Anterior cingulate cortex (tissue), 58 donors: ENCODE measurements at places on chromosomes 3 and 15.

DNA sequence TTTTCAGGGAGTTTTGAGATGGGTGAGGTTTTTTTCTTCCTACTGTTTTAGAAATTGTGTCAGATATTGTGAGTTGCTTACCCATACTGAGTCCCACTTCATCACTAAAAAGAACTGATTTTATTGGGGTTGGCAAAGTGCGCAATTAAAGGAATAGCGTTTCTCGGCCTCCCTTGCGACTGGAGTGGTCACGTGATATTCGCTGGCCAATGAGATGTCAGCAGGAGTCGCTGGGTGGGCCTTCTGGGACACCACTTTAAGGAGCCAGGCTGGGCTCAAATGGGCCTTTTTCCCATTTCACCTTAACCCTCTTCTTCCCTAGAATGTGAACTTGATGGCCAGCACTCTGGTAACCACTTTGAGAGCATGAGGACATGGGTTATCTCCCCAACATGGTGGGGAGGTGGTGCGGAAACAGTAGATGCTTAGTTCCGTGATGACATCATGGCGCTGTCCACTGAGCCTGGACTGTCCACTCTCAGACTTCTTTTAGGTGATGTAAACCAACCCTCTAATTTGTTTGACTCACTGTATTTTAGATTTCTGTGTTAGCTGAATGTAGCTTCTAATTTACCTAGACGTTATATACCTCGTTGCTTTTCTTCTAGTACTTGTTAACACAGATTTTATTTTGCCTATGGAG lies 13.2 kb upstream of the IQCF5 start:
- DNase-seq: no peak

DNA sequence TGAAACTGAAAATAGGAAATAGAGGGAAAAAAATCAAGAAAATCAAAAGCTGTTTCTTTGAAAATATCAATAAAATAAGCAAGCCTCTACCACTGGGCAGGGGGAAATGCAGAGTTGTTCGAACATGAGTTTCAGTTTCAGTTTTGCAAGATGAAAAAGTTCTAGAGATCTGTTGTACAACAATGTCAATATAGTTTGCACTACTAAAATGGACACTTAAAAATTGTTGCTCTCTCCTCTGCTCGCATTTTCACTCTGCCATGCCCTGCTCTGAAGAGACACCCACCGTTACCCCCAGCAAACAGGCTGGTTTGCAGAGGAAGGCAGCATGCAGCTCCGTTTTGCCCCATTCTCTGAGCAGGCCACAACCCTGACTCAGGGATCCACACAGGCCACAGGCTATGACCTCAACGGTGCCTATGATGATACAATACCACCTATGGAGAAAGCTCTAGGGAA lies 64.5 kb downstream of the ZNF148 start:
- DNase-seq: no peak

GRCh38 chr3:78174821-78175220 lies 1134.9 kb downstream of the ROBO2 start:
- no peak for DNase-seq

DNA sequence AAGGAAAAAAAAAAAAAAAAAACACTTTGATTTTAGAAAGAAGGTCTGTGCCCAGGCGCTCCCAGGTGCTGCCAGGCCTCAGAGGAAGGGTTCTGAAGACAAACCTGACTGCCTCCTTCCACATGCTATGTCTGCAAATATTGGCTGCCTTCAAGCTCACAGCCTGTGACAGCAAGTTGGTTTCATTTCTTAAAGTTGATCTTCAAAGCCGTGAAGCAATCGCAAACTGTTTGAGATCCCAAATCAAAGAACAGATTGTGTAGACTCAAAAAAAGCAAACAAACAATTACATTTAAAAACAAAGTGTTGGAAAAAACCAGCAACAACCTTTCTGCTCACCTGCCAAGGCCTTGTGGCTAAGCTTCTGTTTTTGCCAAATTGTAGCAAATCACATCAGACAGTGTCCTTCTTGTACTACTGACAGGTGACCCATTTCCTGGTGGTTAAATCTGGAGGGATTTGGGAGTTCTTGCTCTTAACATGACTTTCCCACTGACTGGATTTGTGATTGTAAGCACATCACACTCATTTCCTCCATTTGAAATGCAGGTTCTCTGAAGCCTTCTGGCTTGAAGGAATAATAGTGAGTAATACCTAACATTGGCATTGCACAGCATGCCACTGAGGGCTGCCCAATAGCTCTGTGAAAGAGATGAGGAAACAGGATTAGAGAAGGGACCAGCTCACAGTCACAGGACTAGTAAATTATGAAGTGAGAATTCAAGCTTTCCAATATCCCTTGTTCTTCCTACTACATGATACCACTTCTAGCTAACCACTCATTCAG lies 502.4 kb downstream of the LPP start:
- DNase-seq: no peak

- no peak for DNase-seq
Measured at GRCh38 chr3:33186524-33187367, 31.9 kb downstream of the SUSD5 start.
